ENCODE measurements at places on chromosomes 3 and 15.

DNA sequence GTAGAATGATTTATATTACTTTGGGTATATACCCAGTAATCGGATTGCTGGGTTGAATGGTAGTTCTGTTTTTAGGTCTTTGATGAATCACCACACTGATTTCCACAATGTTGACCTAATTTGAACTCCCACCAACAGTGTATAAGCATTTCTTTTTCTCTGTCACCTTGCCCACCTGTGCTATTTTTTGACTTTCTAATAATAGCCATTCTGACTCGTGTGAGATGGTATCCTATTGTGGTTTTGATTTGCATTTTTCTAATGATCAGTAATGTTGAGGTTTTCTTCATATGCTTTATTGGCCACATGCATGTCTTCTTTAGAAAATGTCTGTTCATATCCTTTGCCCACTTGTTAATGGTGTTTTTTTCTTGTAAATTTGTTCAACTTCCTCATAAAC is 340.8 kb downstream of the PLOD2 start:
- DNase-seq, result no peak

DNA sequence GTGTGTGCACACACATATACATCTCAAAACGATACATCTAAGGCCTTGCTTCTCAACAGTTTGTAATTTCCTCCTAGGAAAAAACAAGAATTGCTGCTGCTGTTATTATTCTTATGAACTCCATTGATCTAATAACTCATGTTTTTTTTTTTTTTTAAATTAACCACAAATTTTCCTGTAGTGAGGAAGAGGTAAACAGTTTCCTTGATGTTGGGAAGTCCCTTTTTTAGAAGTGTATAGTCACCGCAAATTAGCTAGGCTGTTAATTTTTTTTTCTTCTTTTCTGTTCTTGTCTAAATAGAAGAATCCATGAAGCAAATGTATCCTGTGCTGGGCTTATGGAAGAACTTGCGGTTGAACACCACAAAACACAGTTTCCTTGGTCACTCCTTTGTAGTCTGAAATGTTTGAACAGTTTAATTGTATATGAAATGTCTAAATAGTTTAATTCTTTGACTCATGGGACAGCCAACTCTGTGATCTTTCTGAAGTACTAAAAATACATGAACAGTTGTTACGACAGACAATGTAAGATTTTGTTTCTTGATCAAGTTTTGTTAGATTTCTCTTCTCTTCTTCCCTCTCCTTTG is 64.5 kb downstream of the MITF start:
- no peak for DNase-seq

- no peak for DNase-seq
Observed at GRCh38 chr3:117128133-117128532, 418.6 kb downstream of the TUSC7 start.

DNA sequence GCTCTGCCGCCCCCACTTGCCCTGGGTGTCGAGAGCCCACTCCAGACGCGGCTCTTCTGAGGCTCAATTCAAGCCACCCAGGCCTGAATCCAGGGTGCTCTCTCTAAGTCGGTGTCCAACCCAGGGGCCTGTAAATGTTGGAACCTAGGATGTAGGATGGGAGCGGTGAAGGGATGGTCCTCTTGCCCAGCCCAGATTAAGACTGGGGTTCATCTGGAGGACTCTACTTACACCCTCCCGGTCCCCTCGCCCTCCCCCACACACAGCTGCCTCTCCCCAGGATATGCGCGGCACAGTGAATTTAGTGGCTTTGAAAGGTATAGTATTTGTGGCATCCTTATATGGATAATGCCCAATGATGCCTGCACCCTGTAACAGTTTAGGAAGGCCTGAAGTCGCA is 822 bp upstream of the FBN1 start:
- no peak for DNase-seq

- DNase-seq, result no peak
Observed at GRCh38 chr3:177468816-177469215, 271.5 kb upstream of the TBL1XR1 start.

DNA sequence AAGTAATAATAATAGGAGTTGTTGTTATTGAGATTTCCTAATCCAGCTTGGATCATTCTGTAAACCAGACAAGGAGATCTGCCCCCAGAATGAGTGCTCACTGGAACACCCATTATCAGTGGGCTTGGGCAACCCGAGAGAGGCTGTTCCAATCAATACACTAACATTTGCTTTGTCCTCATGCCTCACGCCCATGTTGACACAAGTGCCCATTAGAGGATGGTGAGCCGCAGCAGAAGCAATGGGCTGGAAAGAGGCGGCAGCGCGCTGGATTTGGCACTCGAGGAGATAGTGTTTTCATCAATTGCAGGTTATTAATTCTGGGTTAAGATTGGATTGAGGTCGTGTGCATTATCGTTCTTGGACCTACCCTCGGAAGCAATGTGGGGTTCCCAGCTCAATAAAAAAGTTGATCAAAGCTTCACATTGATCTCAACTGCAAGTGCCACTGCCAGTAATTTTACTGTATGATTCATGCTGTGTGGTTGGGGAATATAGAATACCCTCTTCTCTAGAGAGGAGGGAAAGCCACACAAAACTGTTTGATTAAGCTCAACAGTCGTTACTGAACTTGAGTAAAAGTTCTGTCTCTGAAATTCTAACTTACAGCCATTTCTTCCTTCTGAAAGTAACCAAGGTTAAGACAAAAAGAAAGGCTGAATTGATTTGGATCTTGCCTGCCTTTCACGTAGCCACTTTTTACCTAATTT is 15.7 kb downstream of the LYZL4 start:
- DNase-seq, result no peak

DNA sequence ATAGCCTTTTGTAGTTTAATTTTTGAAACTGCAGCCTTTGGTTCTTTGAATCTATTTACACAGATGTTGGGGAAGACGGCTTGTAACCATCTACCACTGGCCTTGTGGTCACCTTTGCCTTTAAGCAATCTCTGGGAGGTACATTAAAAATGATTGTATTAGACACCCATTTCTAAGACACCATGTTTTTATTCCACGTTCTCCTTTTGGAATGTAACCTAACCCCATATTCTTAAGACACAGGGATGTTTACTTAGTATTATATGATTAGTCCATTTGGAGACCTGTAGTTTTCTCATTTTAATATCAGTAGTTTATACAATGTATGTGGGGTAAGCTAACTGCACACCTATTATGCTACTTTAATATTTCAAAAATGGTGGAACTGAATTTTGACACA is 175.1 kb upstream of the PLSCR5 start:
- DNase-seq, result no peak

DNA sequence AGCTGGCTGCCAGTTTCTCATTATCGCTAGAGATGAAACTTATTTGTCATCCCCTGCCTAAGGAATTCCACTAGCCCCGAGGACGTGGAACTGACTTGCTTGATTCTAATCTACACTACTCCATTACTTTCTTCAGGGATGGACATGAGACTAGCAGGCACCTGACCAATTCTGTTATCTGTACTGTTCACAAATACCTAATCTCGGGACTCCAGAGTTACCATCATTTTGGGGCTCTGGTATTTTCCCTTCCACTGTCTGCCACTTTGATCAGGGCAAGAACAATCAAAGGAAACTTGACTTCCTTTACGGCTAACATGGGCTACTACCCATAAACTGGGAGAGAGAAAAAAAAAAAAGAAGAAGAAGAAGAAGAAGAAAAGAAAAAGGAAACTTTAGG is 27.8 kb downstream of the BMF start:
- no peak for DNase-seq

GRCh38 chr3:188133219-188133618 is 20.7 kb upstream of the LPP start:
- no peak for DNase-seq

DNA sequence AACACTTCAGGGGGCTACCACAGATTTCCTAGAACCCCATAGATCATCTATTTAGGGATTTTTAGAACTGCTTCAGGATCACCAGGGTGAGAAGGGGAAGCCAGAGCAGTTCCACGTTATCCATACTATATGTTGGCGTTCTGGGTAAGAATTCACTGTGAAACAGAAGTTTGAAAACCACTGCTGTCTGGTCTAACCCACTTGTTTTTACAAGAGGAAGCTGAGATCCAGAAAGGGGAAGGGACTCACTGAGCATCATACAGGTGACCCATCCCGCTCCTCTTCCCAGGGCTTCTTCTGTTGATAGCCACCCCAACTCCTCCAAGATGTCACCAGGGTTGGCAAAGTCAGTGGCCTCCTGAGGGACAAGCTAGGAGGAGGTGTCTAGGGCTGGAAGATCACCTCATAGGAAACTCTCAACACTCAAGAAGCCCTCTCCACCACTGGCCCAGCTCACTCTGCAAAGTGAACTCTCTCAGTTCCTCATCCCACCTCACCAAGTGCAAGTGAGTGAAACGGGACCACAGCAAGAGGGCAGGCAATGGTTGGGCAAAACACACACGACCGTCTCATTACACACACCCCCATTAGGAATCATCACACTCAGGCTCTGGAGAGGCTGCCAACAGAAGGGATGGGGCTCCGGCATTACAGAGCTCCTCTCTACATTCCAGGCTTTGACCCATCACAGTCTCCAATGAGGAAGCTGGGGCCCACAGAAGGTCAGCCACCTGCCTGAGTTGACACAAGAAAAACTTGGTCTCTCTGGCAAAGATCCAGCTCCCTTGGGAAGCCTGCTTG is 1.8 kb downstream of the DAPK2 start:
- no peak for DNase-seq

GRCh38 chr15:38636597-38636996 is 72.0 kb upstream of the RASGRP1 start:
- DNase-seq, result no peak

- DNase-seq, result no peak
Observed at GRCh38 chr15:74434263-74435136, 742 bp upstream of the SEMA7A start.

DNA sequence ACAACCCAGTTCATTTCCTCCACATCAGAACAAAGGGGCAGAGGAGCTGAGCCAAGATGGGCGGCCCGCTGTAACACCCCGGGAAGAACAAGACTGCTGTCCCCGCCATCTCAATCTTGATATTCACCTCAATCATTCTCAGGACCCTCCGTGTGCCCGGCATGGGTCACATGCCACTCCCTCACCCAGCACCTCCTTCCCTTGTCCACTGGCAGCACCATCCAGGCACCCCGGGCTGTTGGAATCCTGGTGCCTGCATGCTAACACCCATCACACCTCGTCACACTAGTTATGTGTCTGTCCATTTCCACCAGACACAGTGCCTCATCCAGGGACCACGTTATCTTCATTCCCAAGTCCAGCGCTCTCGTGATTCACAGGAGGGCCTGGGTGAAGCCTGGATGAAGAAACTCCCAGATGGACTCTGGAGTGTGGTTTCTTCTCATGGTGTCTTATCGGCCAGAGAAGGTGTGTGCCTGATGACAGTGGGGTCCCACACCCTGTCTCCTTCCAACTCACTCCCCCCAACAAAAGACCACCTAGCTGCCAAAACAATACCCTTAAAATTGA is 16.7 kb downstream of the MEGF11 start:
- no peak for DNase-seq

DNA sequence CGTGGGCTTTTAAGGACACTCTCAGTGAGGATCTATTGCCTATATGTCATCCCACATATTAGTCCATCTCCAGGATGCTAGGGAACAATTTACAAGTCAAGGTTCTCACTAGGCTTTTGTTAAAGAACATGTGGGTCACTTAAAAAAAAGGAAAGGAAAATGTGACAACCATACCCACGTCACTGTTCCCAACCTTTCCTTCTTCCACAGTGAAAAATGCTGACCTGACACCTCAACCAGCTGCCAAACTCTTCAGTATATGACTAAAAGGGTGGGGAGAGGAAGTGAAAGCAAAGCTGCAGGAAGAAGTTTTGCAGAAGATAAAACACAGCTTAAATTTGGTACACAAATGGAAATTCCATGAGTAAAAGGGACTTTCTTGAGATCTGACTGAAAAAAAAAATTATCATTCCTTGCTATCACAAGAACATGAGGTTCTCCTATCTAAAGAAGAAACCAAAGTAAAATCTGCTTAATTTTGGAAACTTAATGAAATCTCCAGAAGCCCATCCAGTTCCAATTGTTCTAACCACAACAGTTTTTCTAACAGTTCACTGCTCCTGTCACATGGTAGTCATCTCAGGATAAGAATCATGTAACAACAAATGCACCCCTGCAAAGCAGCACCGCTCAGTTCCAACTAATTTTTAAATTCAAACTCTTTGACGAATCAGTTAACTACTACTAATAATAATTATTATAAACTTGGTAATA is 117.0 kb upstream of the TSPAN3 start:
- DNase-seq, result no peak

DNA sequence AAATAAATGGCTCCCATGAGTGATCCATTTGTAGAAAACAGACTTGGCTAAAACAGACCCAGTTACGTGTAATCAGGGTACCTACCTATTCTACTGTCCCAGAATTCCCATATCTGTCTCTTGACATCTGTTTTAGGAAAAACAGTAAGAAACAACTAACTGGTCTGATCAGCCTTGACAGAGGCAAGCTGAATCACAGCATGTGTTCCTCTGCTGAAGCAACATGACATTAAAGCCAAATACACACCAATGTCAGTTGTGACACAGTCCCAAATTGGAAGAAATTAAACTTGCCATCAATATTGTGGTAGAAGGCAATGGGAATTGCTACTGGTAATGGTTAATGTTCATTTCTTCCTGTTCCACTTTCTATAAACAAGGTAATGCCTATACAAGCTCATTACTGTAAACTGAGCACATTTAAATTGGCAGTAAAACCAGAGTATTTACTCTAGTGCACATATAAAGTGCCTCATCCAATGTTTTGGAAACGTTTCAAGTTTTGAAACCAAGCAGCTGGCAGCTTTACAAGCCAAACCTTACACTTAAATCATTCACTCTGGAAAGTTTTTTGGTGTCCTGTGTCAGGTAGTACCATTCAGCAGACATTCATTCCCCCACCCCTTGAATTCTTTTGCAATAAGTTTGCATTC is 27.0 kb downstream of the ALDH1A2 start:
- DNase-seq, result peak; percentile 93

DNA sequence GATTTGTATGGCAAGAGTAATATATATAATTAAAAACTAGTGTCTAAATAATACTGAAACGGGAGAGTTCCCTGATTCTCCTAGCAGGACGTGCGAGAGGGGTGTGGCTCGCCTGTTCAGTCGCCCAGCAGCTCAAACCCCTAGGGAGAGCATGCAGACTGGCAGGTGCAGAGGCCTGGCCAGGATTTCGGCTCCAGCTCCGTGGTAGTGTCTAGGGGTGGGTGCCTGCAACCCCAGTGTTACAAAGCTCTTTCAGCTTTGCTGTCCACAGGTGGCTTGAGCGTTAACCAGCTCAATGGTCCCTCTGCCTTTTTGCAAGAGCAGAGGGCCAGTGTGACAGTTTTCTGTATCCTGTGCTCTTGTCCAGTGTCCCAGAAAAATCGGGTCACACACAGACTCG is 226.6 kb downstream of the ALCAM start:
- no peak for DNase-seq

Data from LNCaP clone FGC (cell line).